ENCODE measurements at places on chromosomes 7 and 10. TPM values are rescaled to one million over a fixed set of nuclear protein-coding genes. Genes with fewer than 3 reads are reported as not detected.

CNNM1 gene
- total RNA-seq, result 0.50 TPM

CTNNA3 gene
- 2.4 TPM for total RNA-seq

DNA sequence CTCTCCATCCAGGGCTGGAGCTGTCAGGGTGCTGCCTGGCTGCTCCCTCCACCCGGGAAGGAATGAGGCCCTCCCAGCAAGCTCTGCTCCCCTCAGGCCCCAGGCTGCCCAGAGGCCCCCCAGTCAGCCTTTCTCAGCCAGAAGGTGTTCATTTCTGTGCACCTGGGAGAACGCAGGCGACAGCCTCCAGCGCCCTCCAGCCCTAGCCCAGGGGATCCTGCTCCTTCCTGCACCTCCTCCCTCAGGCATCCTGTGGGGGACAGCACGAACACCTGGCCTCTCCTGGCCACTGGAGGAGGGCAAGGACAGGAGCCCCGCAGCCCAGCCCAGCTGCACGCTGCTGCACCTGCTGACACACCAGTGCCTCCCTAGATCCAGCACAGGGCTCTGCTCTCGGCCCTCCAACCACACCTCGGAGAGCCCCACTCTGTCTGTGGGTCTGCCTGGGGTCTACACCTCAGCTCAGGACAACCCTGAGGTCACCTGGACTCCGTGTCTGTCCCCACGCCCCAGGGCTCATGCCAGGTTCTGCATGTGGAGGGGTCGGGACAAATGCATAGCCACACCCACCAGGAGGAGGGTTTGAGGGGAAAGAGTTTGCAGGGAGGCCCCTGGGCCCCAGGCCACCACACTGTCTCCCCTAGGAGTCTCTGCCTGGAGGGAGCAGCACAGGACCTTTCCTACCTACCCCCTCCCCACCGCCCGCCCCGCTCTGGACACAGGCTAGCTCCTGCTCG lies 7.4 kb upstream of the PWWP2B start:
- DNase-seq, result peak; percentile 37
- peaks cover 7% of the 10 kb centered on the region for H3K36me3 ChIP-seq
- H3K27me3 ChIP-seq, result peaks cover 2% of the 10 kb centered on the region
- H3K27ac ChIP-seq, result no peak overlapping the region

- peaks cover 21% of the 10 kb centered on the region for H3K4me1 ChIP-seq
- H3K27ac ChIP-seq, result peak overlapping the region; percentile 86
- peaks cover 11% of the 10 kb centered on the region for H3K36me3 ChIP-seq
- no peak for DNase-seq
These were observed 35.5 kb downstream of the ARL4A start for GRCh38 chr7:12722636-12723605.

DNA sequence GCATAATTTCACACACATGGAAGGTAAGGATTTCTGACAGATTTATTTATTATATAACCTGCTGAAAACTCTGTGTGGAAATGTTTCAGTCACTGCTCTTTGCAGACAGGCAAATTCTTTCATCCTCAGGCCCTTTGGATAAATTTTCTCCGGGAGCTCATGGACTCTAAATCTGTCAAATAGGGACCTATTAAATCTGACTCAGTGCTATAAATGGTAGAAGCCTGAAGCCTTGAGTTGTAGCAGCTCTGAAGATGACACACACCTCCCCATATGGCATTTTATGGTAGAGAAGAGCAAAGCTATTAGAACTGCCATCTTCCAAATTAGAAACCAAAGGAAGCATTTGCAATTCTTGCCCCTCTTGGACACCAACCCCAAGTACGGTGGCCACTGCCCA lies 808.7 kb downstream of the XPNPEP1 start:
- no peak overlapping the region for H3K27ac ChIP-seq
- H3K4me1 ChIP-seq, result no peaks in the 10 kb centered on the region
- no peak for DNase-seq
- no peaks in the 10 kb centered on the region for H3K36me3 ChIP-seq
- no peak overlapping the region for H3K4me3 ChIP-seq

MCM10 gene
- total RNA-seq, result 40.2 TPM

GRCh38 chr7:395643-396042 lies 105.7 kb downstream of the FOXL3 start:
- peaks cover 6% of the 10 kb centered on the region for H3K36me3 ChIP-seq
- no peaks in the 10 kb centered on the region for H3K4me1 ChIP-seq
- H3K27me3 ChIP-seq, result peaks cover 4% of the 10 kb centered on the region
- no peak for DNase-seq
- H3K4me3 ChIP-seq, result no peak overlapping the region
- no peak overlapping the region for H3K27ac ChIP-seq

CPXM2 gene
- not detected for total RNA-seq

DNA sequence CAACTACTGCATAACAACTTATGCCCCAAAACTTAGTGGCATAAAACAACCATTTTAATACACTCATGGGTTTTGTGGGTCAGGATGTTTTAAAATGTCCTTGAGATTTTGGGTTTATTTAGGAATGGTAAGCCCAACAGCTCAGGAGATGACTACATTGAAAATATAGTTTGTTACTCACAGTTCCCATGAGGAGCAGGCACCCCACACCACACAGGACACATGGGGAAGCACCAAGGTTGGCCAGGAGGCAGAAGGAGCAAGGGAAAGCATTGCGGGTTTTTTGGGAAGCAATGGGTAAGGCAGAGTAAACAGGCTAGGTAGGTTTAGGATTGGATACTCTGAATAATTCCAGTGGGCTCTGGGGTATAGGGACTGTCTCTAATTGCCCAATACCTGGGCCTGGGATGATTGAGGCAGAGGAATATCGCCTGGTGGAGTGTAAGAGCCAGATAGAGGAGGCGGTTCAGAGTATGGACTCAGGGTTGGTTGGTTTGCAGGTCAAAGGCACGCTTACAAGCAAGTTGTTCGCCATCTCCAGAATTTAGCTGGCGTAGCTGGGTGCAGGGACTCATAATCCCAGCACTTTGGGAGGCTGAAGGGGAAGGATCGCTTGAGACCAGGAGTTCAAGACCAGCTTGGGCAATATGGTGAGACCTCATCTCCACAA lies 10.0 kb upstream of the MARVELD1 start:
- peaks cover 2% of the 10 kb centered on the region for H3K4me1 ChIP-seq
- no peaks in the 10 kb centered on the region for H3K36me3 ChIP-seq
- H3K27ac ChIP-seq, result no peak overlapping the region

FAM13C gene
- total RNA-seq, result not detected

INMT gene
- 0.30 TPM for total RNA-seq

- no peaks in the 10 kb centered on the region for H3K36me3 ChIP-seq
- H3K4me1 ChIP-seq, result no peaks in the 10 kb centered on the region
- no peak for DNase-seq
- H3K4me3 ChIP-seq, result no peak overlapping the region
These were observed 141.6 kb downstream of the TSPAN12 start for GRCh38 chr7:120716307-120716706.

GRCh38 chr7:109456116-109456515 lies 886.4 kb downstream of the DNAJB9 start:
- H3K27ac ChIP-seq, result no peak overlapping the region
- no peaks in the 10 kb centered on the region for H3K36me3 ChIP-seq
- no peak overlapping the region for H3K4me3 ChIP-seq

All from activated naive CD8-positive, alpha-beta T cell treated with anti-CD3 and anti-CD28 coated beads, Interleukin-2, amount 10 ng/mL, durations not matched to agents 7 days and 5 days (primary cell).